DMS79 treated with DMSO at 0.1 percent for 48 hours (cell line): ENCODE measurements at places on chromosomes 1 and 21.

DNA sequence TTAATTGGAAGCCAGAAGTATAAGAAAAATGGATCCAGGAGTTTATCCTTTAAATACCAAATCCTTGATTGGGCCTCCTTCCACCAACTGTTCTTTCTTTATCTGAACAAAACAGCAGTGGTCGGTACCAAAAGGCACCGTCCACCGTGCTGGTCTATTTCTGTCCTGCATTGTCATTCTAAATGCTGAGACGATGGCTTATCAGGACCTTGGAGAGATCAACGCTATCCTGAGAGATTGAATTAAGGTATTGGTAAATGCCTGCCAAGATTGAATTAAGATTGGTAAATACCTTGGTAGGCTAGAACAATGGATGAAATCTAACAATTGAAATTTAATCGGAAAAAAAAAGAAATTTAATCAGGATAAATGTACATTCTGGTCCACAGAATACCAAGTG is 73.4 kb upstream of the SOD1 start:
- DNase-seq: no peak

- DNase-seq: no peak
Measured at GRCh38 chr21:44639331-44639655, 2.1 kb downstream of the KRTAP10-10 start.

DNA sequence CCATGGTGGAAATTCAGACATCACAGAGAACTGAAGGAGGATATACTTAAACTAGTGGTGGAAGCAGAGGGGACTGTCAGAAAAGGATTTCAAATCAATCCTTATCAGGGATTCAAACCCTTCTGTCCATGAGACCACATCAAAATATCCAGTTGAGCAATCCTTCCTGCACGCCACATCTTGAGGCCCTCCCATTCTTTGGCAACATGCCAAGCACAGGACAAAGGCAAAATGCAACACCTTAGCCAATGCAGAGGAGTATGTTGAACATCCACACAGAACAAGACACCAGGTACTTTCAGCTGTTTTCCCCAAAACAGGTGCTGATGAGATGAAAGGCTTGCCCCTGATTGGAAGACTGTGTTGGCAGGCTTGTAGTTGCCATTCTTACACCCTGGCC is 81.8 kb upstream of the PLXNA2 start:
- DNase-seq: no peak

GRCh38 chr1:228118040-228118439 is 8.9 kb upstream of the MRPL55 start:
- DNase-seq: no peak

GRCh38 chr1:78651241-78651640 is 1.6 kb downstream of the IFI44 start:
- DNase-seq: no peak

- DNase-seq: no peak
Measured at GRCh38 chr1:201444792-201445191, 23.3 kb upstream of the TNNI1 start.

DNA sequence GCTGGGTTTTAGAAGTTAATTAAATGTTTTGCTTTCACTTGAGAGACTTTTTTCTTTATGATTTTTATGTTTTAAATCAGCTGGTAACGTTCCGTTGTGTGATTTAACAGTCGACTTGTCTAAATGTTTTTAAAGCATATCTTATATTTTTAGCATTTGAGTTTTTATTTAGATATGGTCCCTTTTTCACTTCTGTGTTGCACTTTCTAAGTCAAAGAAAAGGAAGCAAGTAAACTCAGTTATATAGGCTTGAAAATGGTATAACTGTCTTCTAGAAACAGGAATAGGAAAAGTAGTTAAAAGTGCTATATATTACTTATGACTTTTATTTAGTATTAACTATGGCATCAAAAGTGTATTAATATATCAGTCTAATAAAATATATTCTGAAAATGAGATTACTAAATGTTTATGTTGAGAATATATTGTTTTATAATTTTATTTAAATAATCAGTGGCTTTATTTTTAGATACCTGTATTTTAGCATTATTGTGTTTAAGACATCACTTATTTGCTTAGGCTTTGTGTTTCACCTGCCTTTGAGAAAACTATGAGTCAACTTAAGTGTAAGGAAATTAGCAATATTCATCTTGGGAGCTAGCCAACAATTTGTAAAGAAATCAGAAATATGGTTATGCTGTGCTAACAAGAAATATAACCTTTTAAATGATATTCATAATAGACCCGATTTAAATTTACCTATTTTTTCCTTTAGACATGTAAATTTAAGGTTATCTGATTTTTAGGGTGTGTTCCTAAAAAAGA is 60.5 kb downstream of the RABGAP1L start:
- no peak for DNase-seq

- DNase-seq: no peak
Measured at GRCh38 chr1:2108877-2109580, 58.8 kb downstream of the PRKCZ start.

- peak; percentile 46 for DNase-seq
Measured at GRCh38 chr1:147541672-147542568, 619 bp downstream of the BCL9 start.

DNA sequence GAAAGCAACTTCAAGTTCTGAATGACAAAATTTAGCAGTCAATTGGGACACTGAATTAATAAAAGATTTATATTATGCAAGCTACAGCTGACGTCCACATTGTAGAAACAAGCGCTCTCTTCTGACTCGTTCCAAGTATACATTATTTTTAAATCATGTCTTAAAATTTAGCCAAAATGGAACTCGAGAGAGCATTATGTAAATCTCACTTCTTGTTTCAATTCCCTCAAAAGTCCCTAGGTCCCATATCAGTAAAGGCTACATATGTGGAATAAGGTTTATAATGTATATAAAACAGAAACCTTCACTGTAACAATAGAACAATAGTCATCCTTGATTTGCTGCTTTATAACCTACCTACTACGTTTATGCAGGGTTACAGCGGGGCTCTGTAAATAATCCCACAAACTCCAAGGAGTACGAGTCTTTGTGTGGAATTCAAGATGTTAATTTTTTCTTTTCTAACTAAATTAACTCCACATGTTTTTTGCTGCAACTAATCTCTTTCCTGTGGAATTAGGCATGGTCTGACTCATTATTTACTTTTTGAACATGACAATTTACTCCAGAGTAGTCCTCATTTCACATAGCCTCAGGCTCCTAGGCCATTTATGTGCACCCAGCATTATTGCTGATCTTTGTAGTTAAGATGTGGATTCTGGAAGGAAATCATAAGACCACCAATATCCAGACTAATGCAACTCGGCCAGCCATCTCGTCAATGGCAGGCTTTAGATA is 785.1 kb downstream of the LTN1 start:
- DNase-seq: no peak

GRCh38 chr1:3467096-3468036 is 12.9 kb downstream of the ARHGEF16 start:
- no peak for DNase-seq

DNA sequence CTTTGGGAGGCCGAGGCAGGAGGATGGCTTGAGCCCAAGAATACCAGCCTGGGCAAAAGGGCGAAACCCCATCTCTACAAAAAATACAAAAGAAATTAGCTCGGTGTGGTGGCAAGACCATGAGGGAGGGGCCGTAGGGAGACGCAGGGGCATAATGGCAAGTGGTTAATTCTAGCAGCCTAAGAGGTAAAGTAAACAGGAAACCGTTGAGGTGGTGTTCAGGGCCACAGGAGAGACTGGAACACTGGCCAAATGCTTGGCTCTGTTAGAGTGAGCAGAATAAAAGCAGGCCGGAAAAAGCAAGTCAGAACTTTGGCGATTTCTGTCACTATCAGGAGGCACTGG is 89.2 kb downstream of the RIPK4 start:
- peak; percentile 28 for DNase-seq

DNA sequence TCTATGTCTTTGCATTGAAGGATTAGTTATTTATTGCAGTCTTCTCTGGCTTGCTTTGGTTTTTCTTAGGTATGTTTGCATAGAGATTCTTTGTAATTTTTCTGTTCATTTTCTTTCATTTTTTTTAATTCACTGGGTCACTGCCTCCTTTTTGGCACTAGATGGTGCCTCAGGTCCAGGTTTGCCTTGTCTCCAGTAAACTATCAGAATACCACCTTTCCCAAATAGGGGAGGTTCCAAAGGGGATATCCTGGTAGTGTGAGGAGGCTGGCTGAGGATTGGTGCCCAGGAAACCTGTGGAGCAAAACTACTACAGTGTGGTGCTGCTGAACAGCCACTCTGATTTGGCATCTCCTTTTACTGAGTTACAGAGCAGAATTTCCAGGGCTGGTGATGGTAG is 257.1 kb downstream of the KCTD3 start:
- no peak for DNase-seq

GRCh38 chr1:110982320-110982719 is 18.6 kb upstream of the LRIF1 start:
- no peak for DNase-seq

DNA sequence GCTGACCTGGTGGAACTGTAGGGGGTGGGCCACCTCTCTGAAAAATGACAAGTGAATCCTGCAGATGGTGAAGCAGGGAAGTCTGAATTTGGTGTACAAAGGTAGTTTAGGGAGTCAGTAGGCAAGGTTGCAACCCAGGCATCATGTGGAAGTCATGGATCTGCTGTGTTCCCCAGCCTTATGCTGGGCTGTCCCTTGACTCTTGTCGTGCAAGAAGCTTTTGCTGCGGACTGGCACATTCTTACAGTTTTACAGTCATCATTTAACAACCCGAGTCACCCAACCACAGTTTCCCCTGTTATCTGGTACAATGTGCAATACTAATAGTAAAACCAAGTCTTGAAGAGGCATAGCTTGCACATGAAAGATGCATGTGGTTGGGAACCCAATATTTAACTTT is 13.2 kb downstream of the RHOU start:
- DNase-seq: no peak

- DNase-seq: no peak
Measured at GRCh38 chr1:146039844-146040194, 18.3 kb upstream of the HJV start.

DNA sequence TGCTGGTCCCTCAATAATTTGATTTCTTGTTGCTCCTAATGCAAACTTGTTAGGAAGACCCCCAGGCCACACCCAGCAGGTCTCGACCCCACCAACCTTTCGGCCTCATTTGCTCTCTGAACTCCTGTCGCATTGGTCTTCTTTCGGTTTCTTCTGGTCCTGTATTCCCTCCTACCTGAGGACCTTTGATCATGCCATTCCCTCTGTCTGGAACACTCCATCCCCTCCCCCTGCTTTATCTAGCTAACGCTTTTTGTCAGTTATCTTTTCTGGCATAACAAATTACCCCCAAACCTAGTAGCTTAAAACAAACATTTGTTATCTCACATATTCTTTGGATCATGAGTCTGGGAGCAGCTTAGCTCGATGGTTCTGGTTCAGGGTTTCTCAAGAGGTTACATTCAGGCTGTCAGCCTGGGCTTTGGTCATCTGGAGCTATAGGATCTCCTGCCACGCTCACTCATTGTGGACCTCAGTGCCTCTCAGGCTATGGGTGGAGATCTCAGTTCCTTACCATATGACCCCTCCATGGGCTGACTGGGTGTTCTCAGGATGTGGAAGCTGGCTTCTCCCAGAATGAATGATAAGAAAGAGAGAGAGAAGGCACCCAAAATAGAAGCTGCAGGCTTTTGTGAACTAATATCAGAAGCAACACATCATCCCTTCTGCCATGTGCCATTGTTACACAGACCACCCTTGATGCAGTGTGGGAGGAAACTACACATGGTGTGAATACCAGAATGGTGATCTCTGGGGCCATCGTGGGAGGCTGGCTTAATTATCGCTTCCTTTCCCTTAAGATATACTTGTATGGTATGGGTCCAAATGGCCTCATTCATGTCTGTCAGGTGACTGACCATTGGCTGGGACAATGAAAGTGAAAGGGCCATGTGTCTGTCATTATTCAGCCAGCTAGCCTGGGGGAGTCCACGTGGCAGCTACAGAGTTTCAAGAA is 29.1 kb upstream of the BCAR3 start:
- DNase-seq: no peak

DNA sequence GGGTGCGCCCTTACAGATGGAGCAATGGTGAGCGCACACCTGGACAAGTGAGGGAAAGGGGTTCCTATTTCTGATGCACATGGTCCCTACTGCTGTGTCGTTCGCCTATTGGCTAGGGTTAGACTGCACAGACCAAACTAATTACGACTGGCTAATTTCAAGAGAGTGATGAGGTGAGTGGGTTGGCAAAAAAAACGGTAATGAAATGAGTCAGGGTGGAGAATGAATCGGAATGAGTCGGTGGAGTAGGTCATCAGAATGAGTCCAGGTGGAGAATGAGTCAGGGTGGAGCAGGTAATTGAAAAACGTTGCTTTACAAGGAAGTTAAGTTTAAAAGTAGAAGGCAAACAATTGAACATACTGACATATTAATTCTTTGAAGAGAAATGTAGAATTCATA is 79.8 kb downstream of the WDR4 start:
- DNase-seq: no peak

DNA sequence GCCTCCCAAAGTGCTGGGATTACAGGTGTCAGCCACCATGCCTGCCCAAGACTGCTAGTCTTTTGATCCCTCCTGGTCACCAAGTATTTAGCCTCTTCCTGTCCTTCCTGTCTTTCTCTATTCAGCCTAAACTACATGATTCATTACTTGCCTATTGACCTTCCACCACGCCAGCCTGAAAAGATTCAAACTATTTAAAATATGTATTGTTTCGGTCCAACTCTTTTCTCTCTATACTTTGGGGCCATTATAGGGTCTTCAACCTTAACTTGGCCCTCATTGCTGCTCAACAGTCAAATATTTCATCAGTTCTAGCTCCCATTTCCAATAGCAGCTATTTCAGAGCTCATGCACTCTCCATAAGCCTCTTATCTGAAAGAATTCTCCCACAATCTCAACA is 153.0 kb downstream of the TNFSF18 start:
- DNase-seq: no peak

DNA sequence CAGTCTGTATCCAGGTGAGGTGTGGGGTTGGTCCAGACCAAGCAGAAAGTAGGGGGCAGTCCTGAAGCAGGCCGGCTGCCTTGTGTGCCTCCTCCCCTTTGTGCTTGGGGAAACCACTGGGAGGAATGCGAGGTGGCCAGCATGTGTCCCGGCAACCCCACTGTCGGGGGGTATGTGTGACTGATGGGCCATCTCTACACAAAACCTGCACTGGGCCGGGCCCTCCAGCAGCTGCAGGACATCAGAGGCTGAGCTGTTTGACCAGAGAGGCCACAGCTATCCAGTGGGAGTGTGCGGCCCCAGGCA is 33.3 kb downstream of the TMEM51 start:
- no peak for DNase-seq

- no peak for DNase-seq
Measured at GRCh38 chr1:996851-997712, 2.8 kb downstream of the HES4 start.

DNA sequence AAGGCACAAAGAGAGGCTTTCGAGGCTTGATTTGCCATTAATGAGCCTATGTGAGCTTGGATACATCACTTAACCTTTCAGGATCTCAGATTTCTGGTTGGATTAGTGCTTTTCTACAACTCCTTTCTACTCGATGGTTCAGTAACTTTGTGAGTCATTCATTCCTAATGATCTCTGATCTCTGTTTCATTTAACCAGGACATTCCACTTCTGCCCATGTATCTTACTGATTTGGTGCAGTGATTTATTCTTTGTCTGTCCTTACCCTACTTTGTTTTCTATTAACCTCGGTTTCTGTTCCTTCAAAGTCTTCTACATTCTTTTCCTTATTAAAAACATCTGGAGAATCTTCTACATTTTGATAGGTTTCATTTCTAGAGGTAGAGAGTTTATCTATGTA is 94.6 kb upstream of the ZBTB18 start:
- DNase-seq: no peak
